Panc1 (cell line): ENCODE measurements at places on chromosomes 2 and 18. TPM values are rescaled to one million over a fixed set of nuclear protein-coding genes. Genes with fewer than 3 reads are reported as not detected.
A peak's percentile ranks its signal among the peaks of the same experiment; 100 is the strongest.

DNA sequence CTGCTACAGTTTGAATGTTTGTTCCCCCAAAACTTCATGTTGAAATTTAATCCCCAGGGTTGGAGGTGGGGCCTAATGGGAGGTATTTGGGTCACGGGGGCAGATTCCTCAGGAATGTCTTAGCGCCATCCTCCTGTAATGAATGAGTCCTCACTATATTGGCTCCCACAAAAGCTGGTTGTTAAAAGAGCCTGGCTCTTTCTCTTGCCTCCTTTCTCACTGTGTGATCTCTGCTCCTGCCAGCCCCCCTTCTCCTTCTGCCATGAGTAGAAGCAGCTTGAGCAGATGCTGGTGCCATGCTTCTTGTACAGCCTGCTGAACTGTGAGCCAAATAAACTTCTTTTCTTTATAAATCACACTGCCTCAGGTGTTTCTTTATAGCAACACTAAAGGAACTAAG lies 721.0 kb upstream of the PKDCC start:
- DNase-seq, result no peak

DNA sequence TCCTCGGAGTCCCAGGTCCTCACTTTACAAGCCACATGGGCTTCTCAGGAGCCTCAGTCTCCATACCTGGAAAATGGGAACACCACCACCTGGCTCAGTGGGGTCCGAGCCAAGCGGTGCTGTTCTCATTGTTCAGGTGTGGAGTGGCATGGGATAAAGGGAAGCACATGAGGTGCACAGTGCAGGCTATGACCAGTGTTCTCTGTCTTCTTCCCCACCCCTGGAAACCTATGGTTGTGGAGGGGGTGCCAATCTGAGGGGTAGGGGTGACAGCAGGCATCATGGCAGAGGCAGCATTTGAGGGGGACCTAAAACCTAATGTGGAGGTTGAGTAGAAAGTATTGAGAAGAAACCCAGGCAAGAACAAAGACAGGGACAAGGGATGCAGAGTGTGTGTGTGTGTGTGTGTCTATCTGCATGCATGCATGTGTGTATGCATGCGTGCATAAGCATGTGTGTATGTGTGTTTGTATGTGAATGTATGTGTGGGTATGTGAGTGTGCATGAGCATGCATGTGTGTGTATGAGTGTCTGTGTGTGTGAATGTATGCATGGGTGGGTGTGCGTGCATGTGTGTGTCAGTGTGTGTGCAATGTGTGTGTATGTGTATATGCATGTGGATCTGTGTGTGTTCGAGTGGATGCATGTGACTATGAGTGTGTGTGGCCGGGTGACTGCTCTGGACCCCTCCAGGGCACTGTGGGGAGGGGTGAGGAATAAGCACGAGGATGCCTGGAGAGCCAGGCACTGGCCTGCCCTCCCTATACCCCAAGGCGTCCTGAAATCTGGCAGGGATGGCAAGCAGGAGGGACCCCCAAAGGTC lies 4.0 kb downstream of the KIF1A start:
- no peak for DNase-seq

DNA sequence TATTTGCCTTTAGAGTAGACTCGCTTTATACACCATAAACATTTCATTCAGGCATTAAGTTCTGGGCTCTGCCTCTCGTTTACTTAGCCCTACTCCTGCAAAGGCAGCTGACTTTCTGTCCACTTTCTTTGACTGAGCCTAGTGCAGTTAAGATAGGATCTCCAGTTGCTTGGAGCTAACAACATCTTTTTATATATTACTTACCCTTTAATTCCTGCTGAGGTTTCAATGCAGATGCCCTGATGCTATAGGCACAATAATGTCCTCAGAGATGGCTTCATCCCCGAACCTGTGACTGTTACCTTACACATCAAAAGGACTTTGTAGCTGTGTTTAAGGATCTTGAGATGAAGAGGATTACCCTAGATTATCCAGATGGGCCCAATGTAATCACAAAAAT lies 505.8 kb upstream of the TNP1 start:
- no peak for DNase-seq

DNA sequence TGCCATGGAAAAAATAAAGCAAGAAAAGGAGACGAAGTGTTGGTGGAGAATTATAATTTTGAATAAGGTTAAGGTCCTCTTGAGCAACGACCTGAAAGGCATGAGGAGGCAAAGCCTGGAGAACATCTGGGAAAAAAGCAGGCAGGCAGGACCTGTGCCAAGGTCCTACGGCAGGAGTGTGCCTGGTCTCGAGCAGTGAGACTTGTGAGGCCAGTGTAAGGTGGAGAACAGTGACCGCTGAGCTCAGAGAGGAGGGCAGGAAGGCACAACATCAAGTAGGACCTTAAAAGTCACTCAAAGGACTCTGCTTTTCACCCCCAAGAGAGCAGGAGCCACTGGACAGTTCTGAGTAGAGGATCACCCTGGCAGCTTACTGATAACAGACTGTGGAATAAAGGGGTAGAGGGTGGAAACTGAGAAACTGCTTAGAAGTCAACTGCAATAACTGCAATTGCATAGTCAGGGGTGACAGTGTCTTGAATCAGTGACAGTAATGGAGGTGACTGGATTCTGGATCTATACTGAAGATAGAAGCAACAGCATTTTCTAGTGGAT lies 3.5 kb downstream of the NOL10 start:
- DNase-seq, result no peak

GRCh38 chr2:231928901-231929725 lies 2.9 kb upstream of the NPPC start:
- DNase-seq, result no peak

The RASGRP3 gene
- total RNA-seq, result 2.6 TPM

DNA sequence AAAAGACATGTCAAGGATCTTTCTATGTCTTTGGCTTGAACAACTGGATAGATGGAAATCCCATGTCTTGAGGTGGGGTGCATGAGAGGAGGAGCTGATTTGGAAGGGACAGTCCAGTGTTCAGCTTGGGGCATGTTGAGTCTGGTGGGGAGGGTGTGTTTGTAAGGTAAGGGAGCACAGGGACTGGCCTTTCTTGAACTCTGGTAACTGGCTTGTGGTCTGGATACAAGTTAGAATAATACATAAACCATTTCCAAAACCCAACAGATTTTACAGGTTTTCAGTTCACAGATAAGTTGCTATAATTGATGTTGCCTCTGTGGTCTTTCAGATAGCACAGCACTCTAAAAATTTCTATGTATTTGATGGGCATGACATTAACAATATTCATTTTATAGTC lies 24.2 kb downstream of the RHBDD1 start:
- no peak for DNase-seq

- DNase-seq, result no peak
Observed at GRCh38 chr2:156580501-156580900, 144.3 kb downstream of the GPD2 start.

The SPC25 gene
- total RNA-seq, result 21.1 TPM

- DNase-seq, result no peak
Observed at GRCh38 chr2:190335225-190335559, 8.2 kb upstream of the INPP1 start.

DNA sequence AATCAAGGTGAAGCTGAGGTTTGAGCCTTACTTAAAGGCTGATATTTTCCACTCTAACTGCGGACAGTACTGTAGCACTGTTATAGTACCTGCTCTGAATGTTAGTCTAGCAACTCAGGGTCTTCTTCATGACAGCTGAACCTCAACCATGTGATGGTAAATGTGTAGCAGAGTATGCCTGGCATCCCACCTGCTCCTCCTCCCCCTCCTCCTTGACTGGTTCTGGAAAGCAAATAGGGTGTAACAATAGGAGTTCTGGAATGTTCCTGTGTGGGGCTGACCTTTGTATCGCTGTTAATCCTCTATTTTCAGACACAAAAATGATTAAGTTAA lies 447 bp upstream of the CCL20 start:
- DNase-seq, result no peak

DNA sequence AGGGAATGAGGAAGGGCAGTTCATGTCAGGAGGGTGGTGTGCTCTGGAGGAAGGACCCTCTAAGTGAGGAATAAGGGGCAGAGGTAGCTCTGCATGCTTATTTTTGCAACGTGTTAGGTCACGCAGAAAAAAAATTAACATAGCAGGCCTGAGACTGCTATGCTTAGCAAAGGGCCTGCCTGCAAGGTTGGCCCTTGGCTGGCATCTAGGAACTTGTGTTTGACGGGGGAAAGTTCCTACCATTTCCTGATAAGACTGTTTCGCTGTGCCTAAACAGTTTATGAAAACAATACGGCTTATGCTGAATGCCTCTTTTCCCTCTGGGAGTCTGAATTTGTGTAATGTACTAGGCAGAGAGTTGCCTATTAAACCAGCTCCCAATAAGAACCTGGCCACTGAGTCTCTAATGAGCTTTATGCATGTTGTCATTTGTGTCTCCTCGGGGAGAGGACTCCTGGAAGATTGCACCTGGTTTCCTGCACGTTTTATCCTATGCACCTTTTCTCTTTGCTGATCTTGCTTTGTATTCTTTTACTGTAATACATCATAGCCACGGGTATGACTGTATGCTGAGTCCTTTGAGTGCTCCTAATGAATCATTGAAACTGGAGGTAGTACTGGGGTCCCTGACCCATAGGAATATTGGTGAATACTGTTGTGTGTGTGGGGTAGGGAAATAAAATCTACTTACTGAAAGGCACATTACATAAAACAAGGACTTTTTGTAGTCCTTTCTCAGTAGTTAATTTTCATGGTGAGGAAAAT lies 169.0 kb downstream of the PRPF40A start:
- no peak for DNase-seq

GRCh38 chr2:25941042-25941441 lies 41.3 kb downstream of the KIF3C start:
- DNase-seq, result no peak

GRCh38 chr2:144357623-144358373 lies 162.1 kb downstream of the ZEB2 start:
- DNase-seq, result peak; percentile 78

GRCh38 chr2:219459460-219460311 lies 25.0 kb downstream of the SPEG start:
- peak; percentile 59 for DNase-seq

DNA sequence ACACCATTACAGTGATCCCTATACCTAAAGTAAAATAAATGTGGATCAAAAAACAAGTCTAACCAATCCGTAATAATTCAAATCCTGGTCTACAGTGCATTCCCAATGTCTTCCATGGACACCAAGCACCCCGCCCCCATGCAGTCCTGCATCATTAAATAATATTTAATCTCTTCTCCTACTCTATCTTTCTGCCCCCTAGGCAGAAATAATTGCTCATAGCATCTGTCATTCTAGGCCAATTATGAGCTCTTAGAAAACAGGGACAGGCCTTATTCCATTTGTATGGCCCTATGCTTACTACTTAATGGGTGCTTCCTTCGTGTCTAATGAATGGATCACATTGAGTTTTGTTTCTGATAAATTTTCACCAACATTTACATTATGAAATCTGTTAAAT lies 66.4 kb downstream of the PAX3 start:
- no peak for DNase-seq

The CCDC102B gene
- total RNA-seq, result 0.92 TPM

GRCh38 chr2:191115804-191116203 lies 35.0 kb downstream of the STAT4 start:
- no peak for DNase-seq

DNA sequence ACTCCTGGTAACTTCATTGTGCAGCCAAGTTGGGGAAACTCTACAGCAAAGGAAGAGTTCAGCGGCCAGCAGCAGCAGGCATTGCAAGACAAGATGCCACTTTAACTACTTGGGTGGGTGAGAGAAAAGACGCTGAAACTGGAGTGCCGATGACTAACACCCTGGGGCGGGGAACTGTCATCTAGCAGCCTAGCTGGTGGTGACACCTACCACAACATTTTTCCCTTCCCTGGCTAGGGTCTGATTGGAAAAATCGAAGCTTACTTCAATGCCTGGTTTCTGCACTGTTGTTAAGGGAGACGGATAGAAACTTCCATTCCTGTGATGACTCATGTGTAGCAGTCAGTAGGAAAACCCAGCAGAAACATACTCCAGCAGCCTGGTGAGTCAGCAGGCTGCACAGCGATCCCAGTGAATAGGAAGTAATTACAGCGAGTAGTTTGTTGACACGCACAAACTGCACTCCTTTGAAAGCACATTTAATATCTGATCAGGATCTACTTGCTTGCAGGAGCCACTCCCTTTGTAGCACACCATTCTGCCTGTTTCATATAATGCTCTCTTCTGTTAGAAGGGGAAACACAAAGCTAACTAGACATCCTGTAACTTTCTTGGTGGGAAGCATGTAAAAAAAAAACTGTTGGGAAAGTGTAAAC lies 62.1 kb upstream of the MAPRE2 start:
- peak; percentile 78 for DNase-seq

- DNase-seq, result no peak
Observed at GRCh38 chr2:31197166-31197565, 20.1 kb downstream of the CAPN14 start.

GRCh38 chr2:74582184-74582583 lies 27.7 kb downstream of the DOK1 start:
- DNase-seq, result no peak

DNA sequence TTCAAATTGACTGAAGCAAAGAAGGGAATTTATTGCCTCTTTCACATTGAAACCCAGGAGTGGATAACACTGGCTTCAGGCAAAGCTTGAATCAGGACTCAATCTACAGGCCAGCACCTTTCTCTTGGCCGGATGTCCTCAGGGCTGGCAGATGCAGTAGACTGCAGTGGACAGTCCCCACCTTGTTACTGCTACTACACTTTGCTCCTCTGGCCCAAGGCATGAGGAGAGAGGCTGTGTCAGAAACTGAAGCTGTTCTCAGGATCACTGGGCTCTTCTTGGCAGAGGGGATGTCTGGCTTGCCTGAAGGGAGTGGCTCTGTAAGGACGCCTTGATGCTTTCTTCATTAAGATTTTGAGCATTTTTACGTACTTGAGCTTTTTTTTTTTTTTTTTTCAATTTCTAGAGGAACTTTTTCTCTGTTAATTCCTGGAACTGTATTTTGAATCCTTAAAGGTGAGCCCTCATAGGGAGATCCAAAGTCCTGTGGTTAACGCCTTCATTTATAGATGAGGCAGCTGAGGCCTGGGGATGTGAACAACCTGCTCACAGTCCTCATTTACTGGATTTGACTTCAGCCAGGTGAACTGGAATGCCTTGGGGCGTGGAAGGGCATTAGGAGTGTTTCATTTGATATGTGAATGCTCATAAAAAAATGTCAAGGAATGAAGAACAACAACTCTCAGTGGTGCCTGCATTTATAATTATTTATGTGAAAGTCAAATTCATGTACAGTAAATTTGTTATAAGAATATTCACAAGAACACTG lies 36.6 kb downstream of the CASP10 start:
- DNase-seq, result no peak
